Stimulated activated CD4-positive, alpha-beta T cell treated with anti-CD3 and anti-CD28 coated beads, Interleukin-15, amount 100 ng/mL, for 48 hours (primary cell): ENCODE measurements at places on chromosomes 5 and 9.

- DNase-seq: peak; percentile 95
Observed at GRCh38 chr9:34376596-34377403, at the start of gene MYORG. Gene MYORG, minus strand, starts transcription at chr9:34376898. Its CDS starts 3,955 bp downstream, at chr9:34372943.

DNA sequence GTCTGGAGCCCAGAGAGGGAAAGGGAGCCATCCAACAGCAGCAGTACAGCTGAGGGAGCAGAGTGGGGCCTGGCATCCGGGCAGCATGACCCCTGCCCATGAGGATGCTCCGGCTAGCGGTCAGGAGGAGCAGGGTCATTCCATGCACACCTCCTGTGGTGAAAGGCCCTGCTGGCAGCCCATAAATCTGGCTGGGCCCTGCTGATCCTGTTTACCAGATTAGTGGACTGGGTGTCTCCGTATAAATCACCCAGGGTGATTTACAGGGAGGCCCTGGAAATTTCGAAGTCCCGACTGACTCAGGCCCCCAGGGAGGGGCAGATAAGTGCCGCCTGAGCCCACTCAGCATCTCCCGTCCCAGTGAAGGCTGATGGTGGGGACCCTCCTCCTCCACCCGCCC lies 117.6 kb upstream of the HAND1 start:
- DNase-seq: no peak

GRCh38 chr5:158349987-158350386 lies 491.0 kb upstream of the CLINT1 start:
- DNase-seq: no peak

DNA sequence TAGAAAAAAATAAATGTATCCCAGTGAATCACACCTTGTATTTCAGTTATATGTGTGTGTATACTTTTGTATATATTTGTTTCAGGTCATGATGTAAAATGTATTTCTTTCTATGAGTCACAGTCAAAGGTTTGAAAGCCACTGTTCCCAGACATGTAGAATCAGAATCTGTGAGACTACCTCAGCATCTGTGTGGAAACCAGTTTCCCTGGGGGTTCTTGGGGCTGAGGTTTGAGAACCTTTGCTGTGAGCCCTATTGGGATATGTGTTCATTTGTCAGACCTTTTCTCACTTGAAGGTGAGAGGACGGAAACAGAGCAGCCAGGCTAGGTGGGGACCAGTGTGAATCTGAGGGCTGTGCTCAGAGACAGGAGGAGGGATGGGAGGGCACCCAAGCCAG lies 78.7 kb upstream of the SAP30L start:
- no peak for DNase-seq

- DNase-seq: no peak
Observed at GRCh38 chr9:4537581-4537980, 47.3 kb downstream of the SLC1A1 start.

DNA sequence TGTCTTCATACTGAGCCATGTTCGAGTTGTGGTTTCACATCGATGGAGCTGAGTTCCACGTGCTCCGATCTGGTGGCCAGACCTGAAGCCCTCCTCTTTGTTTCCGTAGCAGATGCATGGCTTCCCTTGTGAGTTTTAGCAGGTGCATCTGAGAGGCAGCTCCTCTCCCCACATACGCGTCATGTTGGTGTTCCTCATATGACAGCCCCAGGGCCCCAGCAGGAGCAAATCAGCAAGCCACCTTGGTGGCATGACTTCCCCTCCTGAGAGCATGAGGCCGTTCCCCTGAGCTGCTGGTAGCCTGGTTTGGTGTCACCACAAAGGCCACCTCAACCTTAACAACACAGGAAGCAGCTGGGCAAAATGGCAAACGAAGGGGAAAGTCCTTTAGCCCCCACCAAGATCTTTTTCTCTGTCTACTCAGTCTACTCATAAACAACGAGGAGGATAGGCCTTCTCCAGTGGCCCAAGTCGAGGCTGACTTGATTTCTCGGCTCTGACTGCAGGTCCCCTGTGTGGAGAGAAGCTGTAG lies 5.9 kb downstream of the CYFIP2 start:
- peak; percentile 78 for DNase-seq

- DNase-seq: no peak
Observed at GRCh38 chr9:23088932-23089364, 642.3 kb downstream of the DMRTA1 start.

DNA sequence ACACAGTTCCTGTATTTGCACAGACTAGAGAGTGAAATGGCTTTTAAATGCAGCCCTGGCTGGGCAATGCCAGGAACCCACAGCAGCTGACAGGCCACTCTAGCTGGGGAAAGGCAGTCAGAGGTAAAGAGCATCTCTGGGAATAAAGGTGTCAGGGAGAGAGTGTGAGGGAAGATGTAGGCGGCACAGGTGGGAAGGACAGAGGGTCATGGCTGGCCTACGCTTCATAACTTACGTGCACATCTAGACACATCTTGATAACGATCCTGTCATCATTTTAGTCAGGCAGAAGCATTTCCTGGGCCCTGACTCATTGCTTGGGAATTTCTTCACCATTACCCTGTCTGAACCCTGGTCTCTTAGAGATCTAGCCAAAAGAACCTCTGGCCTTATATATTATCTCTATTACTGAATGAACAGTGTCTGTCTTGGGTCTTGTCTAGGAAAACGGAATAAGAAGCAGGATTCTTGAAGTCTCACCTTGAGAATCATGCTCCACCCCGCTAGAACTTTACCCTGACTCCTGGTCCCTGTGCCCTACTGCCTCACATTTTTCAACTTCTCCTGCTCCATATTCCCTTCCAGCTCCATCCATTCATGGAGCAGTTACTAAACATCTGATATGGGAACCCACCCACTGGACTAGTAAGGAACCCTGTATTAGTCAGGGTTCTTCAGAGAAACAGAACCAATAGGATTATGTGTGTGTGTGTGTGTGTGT lies 106.4 kb upstream of the ELL2 start:
- DNase-seq: no peak

GRCh38 chr9:120936011-120936763 lies 9.6 kb upstream of the TRAF1 start:
- DNase-seq: peak; percentile 88

GRCh38 chr9:113990975-113991471 lies 87.1 kb downstream of the AMBP start:
- no peak for DNase-seq

- DNase-seq: peak; percentile 95
Observed at GRCh38 chr5:138465261-138466124, at the start of gene EGR1. Gene EGR1, plus strand, starts transcription at chr5:138465479. Its CDS starts 283 bp downstream, at chr5:138465762.

DNA sequence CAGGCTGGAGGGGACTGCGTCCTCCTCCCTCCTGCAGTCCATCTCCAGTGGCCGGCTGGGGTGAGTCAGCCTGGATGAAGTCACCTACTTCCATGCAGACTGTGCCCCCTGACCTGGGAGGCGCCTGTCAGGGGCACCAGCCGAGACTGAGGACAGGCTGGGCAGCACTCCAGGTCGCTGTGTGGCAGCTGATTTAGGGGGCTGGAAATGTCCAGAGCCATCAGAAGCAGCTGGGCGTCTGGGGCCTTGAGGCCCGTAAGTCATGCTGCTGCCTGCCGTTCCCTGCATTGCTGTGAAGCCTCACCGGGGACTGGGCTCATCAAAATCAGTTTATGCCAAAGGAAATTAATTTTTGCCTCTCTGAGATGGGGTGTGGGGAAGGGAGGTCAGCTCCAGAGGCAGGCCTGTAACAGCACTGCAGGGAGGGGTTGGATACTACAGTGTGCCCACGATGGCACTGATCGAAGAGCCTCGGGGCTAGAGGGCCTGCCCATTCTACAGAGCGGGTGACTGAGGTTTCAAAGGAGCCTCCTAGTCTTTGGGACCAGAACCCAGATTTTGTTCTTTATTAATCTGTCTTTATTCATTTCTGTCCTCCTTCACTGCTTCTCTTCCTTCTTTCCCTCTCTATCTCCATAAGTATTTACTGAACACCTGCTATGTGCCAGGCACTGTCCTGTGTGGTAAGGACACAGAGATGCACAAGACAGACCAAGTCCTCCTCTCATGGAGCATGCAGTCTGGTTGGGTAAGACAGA lies 70.4 kb upstream of the PSD2 start:
- no peak for DNase-seq

DNA sequence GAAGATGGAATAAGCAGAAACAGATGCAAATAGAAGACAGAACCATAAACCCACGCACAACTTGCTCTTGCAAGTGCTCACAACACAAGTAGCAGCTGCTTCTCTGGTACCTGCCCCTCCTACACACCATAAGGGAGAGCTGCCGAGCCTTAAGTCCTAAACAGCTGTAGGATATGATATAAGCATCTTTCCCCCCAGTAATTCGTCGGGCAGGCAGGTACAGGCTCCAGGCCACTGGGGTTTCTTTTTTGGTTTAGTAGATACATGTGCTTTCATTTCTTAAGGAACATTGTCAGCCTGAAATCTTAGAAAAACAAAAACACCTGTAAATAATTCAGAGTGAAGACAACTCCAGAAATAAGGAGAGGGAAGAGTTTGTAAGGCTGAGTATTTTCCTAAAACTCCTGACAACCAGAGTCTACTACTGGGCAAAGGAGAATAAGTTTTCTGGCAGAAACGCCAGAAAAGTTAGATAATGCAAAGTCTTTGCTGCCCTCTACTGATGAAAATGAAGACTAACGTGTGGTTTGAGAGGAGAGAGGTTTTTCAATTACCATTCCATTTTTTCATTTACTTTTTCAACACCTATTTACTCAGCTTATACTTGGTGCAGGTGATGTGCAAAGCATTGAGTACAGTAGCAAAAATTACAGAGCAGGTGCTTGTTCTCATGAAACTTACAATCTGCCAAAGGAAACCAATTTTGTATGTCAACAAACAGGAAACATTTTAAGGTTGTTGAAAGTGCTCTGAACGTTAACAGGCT lies 20.1 kb upstream of the TCERG1 start:
- no peak for DNase-seq

DNA sequence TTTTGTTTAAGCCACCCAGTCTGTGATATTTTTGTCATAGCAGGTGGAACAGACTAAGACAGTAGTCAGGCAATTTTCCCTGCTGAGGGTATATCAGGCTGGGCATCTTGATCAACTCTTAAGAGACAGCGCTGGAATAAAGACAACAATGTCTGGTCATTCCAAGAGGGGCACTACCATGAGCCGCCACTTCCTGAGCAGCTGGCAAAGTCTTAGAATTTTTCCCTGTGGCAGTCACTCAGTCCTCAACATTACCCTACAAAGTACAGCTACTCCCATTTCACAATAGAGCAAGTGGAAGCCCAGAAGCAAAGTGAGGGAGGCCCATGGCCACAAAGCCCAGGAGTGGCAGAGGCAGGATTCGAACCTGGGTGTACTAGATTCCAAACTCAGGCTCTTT lies 74.8 kb downstream of the SH3PXD2B start:
- DNase-seq: no peak

- DNase-seq: no peak
Observed at GRCh38 chr5:168260353-168261226, 30.9 kb upstream of the WWC1 start.

DNA sequence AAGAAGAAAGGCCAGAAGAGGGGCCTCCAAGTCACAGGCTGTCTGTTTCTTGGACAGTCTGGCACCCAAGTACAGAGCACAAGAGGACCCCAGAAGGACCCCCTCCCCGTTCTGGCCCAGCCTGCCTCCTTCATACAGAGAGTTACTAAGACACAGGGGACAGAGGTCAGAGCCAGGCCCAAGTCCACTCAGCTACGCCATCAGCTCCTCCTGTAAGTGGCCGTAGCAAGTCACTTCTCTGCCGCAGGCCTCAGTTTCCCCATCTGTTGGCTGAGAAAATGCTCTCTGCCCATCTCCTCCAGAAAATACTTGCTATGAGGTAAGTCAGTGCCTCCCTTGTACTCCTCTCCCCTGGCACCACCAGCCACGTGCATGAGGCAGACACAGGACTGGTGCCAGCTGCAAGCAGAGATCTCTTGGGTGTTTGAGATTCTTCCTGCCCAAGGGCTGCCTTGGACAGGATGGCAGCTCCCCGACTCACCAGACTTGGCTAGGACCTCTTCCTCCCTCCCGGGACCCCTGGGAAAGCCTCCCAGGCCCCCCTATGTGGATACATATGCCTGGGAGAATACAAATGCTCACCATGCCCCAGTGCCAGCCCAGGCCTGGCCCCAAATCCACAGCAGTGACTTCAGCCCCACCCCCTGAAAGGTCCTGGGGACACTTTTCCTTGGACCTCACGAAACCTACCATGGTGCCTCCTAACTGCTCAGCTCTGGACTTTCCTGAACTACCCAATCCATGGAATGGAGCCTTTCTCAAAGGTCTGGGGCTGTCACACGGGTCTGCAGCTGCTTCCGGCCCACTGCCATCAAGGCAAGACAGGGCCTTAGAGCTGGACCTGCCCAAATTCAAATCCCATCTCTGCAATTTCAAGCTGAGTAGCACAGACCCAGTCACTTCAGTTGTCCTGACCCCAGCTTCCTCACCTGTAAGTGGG lies 5.1 kb downstream of the EEIG1 start:
- no peak for DNase-seq

- DNase-seq: no peak
Observed at GRCh38 chr5:5781335-5781734, 358.9 kb downstream of the ICE1 start.

GRCh38 chr9:114140850-114141249 lies 14.5 kb upstream of the COL27A1 start:
- DNase-seq: no peak

DNA sequence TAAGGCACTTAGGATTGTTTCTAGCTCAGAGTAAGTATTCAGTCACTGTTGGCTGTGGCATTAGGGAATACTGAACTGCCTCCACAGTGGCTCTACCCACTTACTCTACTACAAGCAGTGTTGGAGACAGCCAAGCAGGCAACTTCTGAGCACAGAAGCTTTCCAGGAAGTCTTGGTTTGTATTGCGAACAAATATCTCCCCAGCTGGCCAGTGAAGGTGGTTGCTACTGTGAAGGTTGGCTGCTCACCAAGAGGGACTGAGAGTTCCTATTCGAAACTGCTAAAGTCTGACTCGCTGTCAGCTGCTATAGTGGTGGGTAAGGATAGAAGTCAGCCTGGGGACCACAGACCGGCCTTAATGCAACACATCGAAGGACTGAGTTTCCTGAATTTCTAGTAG lies 319.1 kb downstream of the KIF4B start:
- DNase-seq: no peak

DNA sequence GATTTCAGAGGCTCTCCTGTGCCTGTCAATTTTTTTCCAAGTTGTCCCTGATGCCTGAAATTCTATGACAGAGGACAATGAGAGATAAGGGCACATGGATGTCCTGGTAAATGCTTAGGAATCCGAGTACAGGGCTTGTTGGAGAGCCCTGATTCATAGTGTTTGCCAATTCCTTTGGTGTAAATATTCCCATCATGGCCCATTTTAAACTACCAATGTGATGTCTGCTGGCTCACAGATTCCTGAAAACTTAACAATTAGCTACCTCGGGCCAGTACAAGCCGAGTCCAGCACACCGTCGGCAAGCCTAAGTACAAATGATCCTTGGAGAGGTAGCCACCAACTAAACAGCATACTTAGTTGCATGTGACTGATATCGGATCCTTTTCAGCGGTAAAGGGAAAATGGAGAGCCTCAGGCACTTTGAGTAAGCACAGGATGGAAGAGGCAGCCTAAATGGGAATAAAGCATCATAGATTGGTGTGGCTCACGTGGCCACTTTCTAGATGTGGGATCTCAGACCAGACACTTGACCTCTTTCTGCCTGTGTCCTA lies 3.6 kb downstream of the ITK start:
- no peak for DNase-seq
